Activated T-cell treated with anti-CD3 and anti-CD28 coated beads, Interleukin-2, amount 50 U/mL, for 1 hour (primary cell): ENCODE measurements at places on chromosomes 1 and 21.

DNA sequence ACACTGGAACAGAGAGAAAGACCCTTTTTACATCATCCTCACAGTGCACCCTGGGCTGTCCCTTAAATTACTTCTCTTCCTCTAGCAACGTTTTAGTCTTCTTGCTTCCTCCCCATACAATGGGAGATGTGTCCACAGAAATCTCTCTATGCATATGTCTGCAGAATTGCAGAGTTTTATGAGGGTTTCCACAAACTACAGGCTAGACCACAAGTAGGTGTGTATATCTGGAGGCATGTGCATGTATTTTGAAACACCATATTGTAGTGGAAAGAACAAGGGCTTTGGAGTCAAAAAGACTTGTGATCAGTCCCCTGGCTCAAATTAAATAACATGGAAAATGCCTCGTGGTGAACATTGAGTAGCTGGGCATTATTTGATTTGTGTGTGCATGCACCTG lies 121.3 kb upstream of the IPO9 start:
- no peak for DNase-seq

GRCh38 chr21:36904093-36904666 lies 62.3 kb downstream of the HLCS start:
- DNase-seq = no peak

GRCh38 chr1:85936470-85936869 lies 220.1 kb downstream of the COL24A1 start:
- no peak for DNase-seq

- no peak for DNase-seq
Observed at GRCh38 chr1:109206339-109206738, 7.4 kb upstream of the SARS1 start.

DNA sequence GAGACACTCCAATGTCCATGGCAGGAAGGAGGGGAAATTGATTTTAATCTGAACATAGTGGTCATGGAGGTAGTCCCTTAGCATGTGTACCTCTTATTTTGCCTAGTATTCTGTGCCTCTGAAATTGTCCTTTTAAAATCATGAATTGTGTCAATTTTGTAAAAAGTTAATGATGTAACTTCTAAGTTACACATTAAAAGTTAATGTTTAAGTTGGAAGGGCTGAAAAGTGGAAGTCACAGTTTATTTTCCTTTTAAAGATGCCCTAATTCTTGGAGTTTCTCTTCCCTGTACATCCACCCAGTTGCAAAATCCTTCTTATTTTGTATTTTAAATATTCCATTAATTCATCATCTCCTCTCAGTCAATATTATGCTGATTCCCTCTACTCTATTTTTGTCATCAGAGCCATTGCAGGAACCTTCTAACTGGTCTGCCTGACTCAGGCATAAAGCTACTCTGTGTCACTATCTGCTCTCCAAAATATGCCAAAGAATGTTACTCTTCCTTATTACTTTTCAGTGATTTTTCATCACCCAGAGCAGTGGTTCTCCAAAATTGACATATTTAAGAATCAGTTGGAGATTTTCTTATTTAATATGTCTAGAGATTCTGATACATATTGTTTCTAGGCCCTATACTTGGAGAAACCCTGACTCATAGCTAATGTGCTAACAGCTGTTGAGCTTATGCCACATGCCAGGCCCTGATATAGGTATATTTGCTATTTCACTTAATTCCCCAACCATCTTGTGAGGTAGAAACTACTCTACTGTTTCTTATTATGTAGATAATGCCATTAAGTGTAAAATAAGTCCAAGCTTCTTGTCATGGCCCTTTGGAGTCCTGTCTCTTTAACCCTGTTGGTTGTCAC lies 5.1 kb downstream of the HOOK1 start:
- no peak for DNase-seq

DNA sequence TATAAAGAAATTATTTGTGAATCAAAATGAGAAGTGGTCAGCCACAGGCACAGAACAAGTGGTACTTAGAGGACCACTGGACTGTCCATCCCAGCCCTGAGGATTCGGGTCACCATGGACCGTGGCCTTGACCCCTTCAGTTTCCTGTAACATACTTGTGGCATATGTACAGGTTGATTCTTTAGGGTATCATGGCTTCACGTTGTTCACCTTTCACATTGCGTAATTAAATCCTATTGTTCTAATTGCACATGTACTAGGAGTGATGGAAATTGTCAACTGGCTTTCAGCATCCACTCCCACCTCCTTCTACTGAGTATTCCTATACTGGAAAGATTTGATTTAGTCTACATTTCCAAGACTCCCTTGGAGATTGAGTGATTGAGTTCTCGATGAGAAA lies 148.3 kb upstream of the GJB5 start:
- no peak for DNase-seq

DNA sequence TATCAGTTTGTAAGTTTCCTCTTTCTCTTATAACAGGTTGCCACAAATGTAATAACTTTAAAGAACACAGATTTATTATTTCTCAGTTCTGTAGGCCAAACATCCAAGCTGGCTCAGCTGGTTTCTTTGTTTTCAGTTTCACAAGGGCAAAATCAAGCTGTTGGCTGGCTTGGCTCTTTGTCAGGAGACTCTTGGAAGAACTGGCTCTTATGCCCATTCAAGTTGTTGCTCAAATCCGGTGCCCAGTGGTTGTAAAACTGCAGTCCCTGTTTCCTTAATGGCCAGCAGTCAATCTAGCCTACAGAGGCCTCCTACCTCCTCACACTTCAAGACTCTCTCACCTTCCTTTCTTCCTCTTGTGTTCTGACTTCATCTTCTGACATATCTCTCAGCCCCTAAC lies 1171.0 kb downstream of the MRPL39 start:
- DNase-seq = no peak

- no peak for DNase-seq
Observed at GRCh38 chr1:5611431-5611830, 380.8 kb downstream of the NPHP4 start.

DNA sequence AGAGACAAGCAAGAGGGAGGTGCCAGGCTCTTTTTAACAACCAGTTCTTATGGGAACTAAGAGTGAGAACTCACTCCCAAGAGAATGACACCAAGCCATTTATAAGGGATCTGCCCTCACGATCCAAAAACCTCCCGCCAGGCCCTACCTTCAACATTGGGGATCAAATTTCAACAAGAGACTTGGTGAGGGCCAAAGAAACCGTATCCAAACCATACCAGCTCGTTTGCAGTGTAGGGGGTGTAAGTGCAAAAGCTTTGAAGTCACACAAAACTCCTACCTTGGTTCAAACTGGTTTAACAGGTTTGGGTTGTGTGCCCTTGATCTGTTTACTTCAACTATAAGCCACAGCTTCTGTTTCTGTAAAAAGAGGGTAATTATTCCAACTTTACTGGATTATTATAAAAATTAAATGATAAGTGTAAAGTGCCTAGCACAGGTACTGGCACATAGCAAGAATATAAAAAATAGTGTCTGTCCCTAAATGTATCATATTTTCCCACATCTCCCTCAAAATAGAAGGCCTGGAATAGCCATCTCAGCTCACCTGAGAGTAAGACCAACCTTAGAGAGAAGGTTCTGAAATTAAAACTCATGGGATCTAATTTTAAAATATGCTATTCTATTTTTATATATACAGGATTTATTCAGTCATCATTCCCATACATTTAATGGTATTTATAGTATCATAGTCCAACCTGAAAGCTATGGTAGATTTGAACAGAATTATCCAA lies 7.0 kb upstream of the USP25 start:
- no peak for DNase-seq

DNA sequence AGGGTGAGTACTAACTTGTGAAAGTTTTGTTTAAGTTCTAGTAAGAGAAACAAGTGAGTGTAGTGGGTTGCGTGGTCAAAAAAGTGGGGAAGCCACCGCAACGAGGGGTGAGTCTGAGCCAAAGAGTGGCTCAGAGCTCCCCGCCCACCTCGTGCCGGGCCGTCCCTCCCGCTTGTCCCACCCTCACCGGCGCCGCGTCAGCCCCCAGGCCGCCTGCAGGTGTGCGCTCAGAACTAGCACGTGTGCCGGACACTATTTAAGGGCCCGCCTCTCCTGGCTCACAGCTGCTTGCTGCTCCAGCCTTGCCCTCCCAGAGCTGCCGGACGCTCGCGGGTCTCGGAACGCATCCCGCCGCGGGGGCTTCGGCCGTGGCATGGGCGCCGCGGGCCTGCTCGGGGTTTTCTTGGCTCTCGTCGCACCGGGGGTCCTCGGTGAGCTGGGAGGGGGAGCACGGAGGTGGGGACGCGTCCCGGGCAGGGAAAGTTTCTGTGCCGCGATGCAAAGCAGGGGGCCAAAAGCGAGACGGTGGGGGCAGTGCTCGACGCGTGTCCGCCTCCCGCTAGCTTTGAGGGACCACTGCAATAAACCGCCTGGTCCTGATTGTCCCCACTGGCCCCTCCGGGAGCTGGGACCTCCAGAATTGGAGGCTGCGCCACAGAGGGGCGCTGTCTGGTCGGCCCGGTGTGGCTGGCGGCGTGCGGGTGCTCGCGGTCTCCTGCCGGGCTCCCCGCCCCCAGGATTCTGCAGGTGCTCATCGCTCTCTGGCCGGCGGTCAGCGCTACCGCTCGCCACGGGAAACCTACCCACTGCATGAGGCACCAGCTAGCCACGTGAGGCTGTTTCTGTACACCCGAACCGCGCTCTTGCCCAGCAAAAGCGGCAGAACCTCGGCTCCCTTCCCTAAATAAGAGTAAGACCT lies at the start of gene CR2:
TSS of gene CR2 (plus strand) at position 283 of the 919 bp plus-strand sequence. CDS start at position 374, 91 bp downstream.
- peak; percentile 55 for DNase-seq

GRCh38 chr1:31715873-31716220 lies 12.0 kb upstream of the COL16A1 start:
- no peak for DNase-seq

- no peak for DNase-seq
Observed at GRCh38 chr1:103520822-103521221, 4.7 kb upstream of the RNPC3 start.

DNA sequence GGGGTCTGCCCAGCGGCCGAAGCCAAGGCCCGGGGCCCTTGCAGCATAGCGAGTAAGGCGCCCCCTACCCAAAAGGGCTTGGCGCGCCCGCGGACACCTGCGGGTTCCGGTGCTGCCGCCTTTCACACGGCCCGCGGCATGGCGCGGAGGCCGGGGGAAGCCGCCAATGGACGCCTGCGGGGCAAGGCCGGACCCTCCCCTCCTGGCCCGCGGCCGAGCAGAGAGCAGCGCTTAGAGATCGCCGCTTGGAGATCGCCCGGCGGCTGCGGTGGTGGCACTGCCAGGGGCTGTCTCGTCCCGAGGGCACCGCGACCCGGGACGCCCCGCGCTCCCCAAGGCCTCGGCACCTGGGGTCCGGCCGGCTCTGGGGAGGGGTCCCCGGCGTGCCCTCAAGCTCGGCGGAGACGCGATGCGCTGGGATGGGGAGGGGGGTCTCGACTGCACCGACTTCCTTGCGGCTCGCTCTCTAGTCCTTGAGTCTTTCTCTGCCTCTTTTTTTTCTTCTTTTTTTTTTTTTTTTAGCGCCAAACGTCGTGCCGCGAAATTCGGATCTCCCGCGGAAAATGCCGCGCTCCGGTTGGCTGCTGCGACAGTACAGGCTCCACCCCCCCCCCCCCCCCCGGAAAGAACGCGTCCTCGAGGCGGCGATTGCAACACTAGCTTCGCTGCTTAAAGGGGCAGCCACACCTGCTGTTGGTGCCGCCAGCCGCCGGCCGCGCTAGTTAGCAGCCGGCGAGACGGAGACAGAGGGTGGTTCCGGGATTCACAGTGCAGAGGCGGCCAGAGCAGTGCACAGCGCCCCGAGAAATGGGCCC lies at the start of gene E2F2:
TSS of gene E2F2 (minus strand) at position 487 of the 815 bp plus-strand sequence. CDS start at position 47, 440 bp downstream.
- peak; percentile 79 for DNase-seq

DNA sequence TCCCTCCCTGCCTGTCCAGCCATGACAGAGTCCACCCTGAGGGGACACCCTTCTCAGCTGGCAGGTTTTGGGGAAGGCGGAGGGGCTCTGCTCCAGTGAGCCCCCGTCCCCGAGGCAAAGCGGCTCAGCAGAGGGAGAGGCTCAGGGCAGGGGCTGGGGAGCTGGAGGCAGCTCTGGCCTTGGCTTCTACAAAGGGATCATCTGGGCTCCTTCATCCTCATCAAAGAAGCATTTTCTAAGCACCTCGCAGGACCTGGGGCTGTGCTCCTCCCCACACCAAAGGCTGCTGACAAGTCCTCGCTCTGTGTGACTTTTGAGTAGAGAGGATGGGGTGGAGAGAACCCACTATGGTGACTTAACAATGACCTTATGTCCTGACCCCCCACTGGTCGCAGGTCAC lies 21.0 kb upstream of the CLSTN1 start:
- DNase-seq = no peak

GRCh38 chr1:108848806-108849205 lies 8.1 kb downstream of the AKNAD1 start:
- no peak for DNase-seq

DNA sequence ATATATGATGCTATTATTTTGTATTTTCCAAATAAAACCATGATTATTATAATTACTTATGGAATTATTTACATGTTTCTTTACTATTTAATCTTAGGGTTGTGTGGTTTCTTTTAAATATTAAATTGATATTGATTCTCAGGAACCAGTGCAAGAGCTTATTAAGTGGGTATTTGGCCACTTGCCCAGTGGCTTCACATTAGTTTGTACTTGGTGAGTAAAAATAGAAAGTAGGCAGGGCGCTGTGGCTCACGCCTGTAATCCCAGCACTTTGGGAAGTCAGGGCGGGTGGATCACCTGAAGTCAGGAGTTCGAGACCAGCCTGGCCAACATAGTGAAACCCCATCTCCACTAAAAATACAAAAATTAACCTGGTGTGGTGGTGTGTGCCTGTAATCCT lies 497.1 kb downstream of the PTPRC start:
- no peak for DNase-seq

DNA sequence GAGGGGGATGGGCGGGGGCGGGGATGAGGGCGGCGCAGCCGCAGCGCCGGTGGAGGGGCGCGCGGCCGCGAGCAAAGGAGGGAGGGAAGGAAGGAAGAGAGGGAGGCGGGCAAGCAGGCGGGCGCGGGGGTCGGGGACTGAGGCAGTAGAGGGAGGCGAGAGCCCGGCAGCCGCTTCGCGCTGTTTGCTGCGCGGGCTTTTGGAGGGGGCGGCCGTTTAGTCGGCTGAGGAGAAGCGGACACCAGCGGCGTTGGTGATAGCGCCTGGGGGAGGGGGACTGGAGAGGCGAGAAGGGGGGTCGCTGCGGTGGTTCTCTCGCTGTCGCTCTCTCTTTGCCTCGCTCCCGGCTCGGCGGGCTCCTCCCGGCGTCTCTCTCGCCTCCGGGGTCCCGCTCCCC lies at the start of gene HS2ST1:
TSS of gene HS2ST1 (plus strand) at position 35 of the 397 bp plus-strand sequence.
- no peak for DNase-seq

GRCh38 chr1:12053752-12054548 lies 9.2 kb upstream of the TNFRSF8 start:
- no peak for DNase-seq

GRCh38 chr1:109040989-109041620 lies 797 bp downstream of the WDR47 start:
- no peak for DNase-seq

GRCh38 chr1:23019863-23020625 lies 776 bp downstream of the KDM1A start:
- DNase-seq = peak; percentile 37

- DNase-seq = no peak
Observed at GRCh38 chr21:28309596-28309995, 683.1 kb downstream of the LTN1 start.

GRCh38 chr1:213231795-213232231 lies 180.8 kb downstream of the RPS6KC1 start:
- DNase-seq = no peak
